MCF 10A (cell line): ENCODE measurements at places on chromosomes 6 and 20. TPM values are rescaled to one million over a fixed set of nuclear protein-coding genes. Genes with fewer than 3 reads are reported as not detected.

HUS1B gene
- 0.61 and 0.72 TPM in 2 replicates for total RNA-seq

ARFGEF2 gene
- total RNA-seq, result 30.3 and 33.5 TPM in 2 replicates

PXDC1 gene
- total RNA-seq, result 48.1 and 51.4 TPM in 2 replicates

SYCP2 gene
- total RNA-seq, result 0.35 and 0.61 TPM in 2 replicates

- DNase-seq, result peak; percentile 62
Observed at GRCh38 chr20:10876558-10876957, 202.8 kb upstream of the JAG1 start.

- no peak for DNase-seq
Observed at GRCh38 chr6:81999826-82000225, 247.3 kb upstream of the TENT5A start.

DNA sequence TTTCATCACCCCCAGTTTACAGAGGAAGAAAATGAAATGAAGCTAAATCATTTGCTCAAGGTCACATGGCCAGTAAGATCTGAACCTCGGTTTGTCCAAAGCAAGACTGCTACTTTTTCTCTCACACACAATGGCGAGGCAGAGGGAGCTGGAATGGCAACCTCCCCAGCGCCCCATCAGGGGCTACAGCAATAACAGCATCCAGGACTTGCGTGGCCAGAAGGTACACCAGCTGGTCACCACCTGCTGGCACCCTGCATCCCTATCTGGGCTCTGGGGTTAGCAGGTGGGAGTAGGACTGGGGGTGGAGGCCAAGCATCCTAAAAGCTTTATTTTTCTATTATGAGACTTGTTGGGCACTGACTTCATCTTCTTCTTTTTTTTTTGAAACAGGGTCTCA is 41.3 kb downstream of the TTI1 start:
- DNase-seq, result no peak

DNA sequence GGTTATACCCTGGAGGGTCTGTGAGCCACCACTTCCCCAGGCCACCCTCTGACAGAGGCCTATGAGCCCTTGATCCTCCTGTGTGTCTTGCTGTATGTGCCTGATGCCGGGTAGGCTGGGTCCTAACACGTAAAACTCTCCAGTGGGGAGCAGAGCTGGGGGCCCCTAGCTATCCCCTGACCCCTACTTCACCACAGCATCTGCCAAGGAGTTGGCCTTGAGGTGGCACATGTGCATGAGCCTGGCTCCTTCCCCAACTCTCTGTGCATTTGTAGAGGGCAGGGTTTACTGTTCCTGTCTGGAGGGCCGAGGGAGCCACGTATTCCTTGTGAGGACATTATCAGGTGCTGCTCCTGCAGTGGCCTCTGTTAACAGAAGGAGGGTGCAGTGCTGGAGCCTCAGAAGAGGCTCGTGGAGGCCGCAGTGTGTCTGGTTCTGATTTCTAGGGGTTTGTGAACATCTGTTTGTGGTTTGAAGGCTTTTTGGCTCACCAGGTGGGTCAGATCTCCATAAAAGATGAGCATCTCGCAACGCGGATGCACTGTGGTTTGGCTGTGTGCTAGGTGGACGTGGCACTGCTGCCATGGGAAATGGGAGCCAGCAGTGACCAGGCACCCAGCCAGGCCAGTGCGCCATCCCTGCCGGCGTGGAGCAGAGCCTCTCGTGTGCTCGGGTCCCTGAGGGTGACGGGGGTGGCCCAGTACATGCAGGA is 152.1 kb downstream of the DTNBP1 start:
- no peak for DNase-seq

GRCh38 chr20:58944610-58945009 is 36.4 kb upstream of the NELFCD start:
- DNase-seq, result no peak

- no peak for DNase-seq
Observed at GRCh38 chr6:74755196-74755595, 450.7 kb downstream of the COL12A1 start.

DNA sequence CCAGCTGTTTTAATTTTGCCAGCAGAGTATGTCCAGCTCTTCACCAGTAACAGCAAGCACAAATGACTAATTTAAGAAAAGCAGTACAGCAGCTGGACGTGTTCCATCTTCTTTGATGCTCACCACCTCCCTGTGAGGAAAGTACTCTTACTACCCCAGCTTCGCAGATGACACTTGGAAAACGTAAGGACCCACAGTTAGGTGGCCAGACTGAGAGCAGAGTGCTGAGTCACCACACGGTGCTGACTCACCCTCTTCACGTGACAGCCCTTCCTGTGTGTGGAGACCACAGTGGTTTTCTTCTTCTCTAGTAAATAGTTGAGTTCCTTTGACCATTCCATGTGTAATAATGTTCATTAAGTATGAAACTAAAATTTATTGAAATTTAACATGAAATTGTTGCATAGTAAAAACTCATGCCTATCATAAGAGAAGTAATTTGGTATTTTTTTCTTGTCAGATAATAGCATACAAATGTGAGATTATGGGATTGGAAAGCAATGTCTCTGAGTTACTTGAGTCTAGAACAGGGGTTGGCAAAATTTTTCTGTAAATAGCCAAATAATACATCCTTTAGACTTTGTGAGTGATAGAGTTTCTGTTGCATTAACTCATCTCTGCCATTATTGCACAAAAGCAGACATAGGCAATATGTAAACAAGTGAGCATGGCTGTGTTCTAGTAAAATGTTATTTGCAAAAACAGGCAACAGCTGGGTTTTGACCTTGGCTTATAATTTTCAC is 76.6 kb downstream of the SLX4IP start:
- peak; percentile 97 for DNase-seq

GRCh38 chr6:18600255-18600654 is 213.1 kb downstream of the RNF144B start:
- DNase-seq, result no peak

GRCh38 chr6:154548130-154548830 is 37.8 kb upstream of the CNKSR3 start:
- no peak for DNase-seq

DNA sequence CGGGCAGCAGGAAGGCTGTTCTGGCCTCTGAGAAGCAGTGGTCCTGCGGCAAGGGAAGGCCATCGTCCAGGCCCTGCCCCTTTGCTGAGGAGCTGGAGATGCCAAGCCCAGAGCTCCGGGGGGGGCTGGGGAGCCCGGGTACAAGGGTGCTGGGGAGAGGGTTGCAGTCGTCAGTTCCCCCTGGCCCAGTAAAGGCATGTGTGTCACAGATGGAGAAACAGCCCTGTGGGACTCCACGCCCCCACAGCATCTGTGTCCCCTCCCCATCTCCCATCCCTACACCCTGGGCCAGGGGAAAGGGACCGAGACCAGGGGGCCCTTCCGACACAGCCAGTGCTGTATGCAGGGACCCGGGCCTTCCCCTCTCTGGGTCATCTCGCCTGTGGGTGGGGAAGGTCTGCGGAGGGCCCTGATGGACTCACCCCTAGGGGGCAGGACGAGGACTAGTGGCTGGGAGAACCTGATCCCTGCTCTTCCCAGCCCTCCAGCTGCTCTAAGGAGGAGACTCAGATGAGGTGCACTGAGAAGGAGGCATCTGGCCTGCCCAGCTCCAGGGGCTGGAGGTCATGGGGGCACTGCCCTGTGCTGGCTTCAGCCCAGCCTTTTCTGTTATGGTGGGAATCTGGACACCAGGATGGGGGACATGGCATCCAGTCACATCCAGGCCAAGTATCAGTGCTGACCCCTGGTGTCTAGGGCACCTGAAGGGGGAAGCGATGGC is 609 bp downstream of the MYL9 start:
- DNase-seq, result peak; percentile 17

DNA sequence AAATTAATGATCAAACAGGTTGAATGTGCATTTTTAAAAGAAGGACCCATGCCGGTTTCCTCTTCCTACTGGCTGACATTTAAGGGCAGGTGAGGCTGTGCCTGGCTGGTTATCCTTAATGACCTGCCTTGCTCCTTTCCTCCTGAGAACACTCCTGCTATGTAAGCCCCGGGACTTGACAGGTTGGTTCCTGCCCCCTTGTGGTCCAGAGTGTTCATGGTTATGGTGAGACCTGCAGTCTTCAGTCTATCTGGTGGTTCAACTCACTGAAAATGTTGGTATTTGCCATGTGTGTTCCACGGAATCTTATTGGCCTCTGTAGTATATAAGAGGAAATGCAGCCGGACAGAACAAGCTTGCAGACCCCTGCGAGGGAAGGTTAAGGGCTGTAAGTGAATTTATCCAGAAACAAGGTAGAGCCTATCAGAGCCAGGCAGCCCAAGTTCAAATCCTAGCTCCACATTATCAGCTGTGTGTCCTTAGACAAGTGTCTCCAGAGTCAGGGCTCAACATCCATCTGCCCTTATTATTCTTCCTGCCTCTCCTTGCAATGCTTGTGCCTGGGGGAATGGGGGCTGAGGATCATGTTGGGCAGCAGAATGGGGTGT is 5.2 kb upstream of the BPIFA3 start:
- DNase-seq, result peak; percentile 61
